ENCODE measurements at places on chromosomes 3 and 15.
A peak's percentile ranks its signal among the peaks of the same experiment; 100 is the strongest.

DNA sequence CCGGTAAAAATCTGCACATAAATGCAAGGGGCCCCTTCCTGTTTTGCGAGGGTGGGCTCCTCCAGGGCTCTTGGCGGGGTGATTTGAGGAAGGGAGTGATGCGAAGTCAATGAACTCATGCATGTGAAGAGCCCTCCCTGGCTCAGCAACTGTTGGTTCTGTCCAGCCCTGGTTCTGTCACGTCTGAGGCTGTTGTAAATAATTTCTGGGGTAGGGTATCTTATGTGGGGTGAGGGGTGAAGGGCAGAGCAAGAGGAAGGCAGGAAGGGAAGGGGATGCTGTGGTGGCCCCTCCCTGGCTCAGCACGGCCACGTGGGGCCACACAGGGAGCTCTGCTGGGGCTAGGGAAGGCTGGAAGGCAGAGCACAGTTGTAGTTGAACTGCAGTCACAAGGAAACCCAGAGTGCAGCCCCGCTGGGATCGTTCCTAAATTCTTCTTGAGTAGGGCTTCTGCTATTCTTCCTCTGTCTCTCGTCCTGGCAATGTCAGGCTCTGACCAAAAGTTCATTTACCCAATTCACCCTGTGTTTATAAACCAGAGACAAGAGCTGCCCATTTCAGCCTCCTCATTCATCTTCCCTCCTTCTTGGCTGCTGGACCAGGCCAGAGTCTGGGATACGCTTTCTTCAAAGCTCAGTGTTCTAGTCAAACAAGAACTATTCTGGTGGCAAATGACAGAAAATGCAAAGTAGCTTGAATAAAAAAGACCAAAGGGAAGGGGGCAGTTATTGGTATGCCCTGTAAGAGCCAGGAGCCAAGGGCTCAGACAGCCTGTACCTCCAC, 14.8 kb upstream of the TOPBP1 start:
- DNase-seq: no peak

DNA sequence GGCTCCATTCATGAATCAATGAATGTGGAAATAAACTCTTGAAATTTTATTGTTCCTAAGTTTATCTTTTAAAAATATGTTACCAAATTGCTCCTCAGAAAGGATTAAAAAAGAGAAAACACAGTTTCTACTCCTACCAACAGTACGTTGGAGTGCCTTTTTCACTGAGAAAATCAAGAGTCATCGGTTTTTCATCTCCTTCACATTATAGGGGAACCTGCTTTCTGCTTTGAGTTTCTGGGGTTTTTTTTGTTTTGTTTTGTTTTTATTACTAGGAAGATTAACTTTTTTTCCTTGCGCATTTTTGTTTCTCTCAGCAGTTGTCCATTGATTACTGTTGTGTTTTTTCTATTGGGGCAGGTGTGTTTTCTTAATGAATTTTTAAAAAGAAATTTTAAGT, 3.5 kb downstream of the ARL13B start:
- DNase-seq: no peak

GRCh38 chr3:58117561-58118181, 93.1 kb downstream of the DNASE1L3 start:
- no peak for DNase-seq

DNA sequence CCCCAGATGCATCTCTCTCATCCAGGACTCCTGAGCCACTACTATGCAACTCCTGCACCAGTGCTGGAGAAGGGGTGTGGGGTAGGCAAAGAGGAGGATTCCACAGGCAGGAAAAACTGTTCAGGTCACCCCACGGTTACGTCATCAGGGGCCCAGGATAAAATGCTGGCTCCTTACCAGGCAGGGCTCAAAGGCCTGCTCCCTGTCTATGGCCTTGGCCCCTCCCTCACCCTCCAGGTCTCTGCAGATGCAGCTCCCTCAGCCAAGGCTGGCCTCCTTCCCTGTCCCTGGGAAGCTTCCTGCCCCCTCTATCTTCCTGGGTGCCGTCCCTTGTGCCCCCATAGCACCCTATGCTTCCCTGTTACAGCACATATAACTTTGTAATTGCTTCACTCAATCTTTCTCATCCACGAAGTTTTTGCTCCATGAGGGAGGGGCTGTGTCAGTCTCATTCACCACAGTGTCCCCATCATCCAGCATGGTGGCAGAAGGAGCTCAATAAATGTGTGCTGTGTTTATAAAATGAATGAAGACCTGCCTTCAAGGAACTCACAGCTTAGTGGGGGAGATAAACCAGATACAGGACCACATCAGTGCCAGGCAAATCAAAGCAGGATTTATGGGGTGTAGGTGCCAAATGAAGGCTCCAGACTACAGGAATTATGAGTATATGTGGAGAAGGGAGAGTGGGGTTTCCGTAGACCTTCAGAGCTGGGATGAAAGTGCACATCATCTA, 18.6 kb downstream of the KBTBD13 start:
- no peak for DNase-seq

DNA sequence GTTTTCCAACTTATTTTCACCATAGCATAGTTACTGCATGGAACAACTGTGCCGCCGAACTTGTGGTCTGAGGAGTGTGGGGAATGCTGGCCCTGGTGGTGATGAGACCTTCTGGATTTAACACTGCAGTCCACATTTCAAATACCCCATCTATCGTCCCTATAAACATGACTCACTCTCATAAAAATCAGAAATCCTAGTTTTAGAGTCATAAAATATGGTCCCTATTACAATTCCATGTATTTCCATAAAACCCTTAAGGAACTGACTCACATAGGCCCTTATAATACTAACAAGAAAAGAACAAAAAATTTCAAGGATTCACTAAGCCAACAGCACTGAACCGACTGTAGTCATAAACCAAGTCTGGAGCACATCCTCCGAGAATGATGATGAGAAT, 147.2 kb downstream of the FOXP1 start:
- no peak for DNase-seq

GRCh38 chr3:143123353-143123984, 3.9 kb downstream of the CHST2 start:
- no peak for DNase-seq

GRCh38 chr3:14508966-14509795, 31.0 kb downstream of the GRIP2 start:
- DNase-seq: peak; percentile 58

All from effector CD4-positive, alpha-beta T cell (primary cell).